RKO (cell line): ENCODE measurements at places on chromosomes 7 and 10.

- DNase-seq: no peak
These were observed 234.3 kb upstream of the C7orf33 start for GRCh38 chr7:148356303-148356702.

DNA sequence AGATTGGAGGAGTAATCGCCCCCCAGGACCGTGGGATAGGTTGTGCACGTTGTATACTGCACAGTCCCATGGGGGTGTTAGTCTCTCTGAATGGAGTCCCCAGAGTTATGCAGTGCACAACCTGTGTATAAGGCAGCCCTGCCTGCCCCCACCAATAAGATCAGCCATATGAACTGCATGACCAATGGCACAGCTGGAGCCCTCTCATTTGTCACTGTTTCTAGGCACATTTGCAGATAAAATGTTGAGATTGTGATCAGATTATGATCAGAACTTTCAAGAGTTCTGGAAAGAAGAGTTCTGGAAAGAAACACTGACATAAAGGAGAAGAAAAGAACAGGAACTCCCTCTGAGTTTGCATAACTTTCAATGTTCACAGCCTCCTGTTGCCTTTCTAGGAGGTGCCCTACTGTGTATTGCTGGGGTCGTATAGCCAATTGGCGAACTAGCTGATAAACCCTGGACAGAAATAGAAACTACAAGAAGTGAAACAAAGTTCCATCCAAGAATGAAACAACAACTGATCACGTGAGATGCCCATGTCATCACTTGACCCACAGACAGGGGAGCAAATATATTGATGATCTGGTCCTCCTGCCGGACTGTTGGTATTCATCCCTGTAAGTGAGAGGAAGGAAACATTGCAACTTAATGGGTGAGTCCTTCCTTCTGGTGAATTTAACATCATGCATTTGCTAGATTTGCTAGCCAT, 49.6 kb upstream of the TOMM7 start:
- DNase-seq: no peak

- DNase-seq: peak; percentile 46
These were observed 87.4 kb upstream of the TNS3 start for GRCh38 chr7:47669178-47669891.

DNA sequence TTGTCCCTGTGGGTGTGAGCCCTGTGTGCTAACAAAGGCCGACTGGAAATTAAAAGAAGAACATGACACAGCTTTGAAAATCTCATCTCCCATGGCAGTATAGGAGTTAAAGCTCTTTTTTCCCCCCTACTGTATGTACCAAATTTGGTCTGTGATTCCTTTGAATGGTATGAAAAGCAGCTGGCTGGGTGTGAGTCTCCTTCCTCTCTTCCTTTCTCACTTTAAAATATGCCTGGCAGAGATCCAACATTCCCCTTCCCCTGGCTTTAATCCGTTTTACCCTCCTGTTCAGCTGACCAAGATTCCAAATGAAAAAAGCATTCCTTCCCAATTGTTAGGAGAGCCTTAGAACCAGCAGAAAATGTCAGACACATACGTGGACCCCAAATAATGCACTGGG, 225.0 kb upstream of the CELF2 start:
- DNase-seq: peak; percentile 97

GRCh38 chr7:2982831-2983230, 60.8 kb downstream of the CARD11 start:
- DNase-seq: no peak

DNA sequence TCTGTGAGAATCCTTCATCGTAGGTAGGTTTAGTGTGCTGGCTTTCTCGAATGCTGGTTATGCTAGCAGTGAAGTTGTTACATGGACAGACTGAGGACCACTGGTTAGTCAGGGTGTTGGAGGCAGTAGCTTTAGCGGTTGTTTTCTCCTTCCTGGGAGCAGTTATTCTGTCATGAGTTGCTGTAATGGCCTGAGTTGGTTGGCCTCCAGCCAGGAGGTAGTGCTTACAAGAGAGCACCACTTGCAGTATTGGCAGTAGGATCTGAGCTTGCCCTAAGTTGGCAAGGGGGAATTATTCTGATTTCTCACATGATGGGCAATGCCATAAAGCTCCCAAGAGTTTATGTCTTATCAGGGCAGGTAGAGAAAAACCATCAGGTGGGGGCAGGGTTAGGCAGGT, 58.0 kb downstream of the IPMK start:
- no peak for DNase-seq

DNA sequence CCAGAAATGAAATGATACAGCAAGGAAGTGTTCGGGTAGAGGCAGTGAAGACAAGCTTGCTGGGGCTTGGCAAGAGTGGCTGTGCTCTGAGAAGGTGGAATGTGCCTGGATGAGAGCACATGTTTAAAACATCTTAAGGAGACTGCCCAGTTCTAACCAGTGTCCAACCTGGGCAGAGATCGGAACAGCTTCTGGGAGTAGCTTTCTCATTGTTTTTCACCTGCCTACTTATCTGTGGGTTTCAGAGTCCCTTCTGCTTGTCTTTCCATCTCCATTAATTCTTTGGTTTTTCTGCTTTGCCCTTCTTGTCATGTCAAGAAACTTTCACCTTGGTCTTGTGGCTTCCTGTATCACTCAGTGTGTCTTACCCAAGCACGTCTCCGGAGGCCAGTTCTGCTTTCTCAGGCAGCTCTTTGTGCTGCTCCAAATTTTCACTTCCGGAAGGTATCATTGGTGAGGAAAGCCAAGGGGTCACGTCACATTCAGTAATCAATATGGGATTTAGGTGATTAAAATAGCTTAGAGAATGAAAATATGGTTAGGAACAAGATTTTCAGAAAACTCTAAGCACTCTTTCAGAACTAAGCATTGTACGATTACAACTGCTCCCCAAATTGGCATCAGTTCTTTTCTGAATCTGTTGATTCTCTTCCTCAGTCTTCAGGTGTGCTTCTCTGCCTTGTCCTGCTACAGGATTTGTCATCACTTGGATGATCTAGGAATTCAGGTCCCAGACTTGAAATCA, 5.5 kb upstream of the LAMB4 start:
- no peak for DNase-seq

- no peak for DNase-seq
These were observed 383.6 kb downstream of the LRMDA start for GRCh38 chr10:75815066-75815465.

- DNase-seq: no peak
These were observed 20.7 kb upstream of the ZNF212 start for GRCh38 chr7:149218469-149219420.

- DNase-seq: no peak
These were observed 2.6 kb downstream of the PRLHR start for GRCh38 chr10:118592675-118593330.

DNA sequence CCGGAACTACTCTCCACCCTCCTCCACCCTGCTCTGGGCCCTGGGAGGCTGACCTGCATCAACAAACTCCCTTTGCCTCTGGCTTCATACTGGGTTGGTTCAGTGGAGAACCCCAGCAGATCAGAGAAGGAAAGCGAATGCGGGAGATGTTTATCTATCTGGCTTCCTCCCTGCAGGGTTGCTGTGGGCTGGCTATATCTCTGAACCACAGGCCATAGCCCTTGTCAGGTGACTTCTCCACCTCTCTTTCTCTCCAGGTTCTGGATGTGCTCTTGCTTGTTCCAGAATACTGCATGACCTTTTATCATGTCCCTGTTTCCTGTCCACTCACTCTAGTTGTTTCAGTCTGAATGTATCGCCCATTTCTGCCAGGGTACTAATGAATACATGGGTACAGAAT, 51.7 kb upstream of the IFRD1 start:
- no peak for DNase-seq

GRCh38 chr10:122648599-122649428, 50.8 kb downstream of the C10orf120 start:
- DNase-seq: peak; percentile 48

GRCh38 chr7:92722541-92722940, 113.8 kb downstream of the CDK6 start:
- no peak for DNase-seq

DNA sequence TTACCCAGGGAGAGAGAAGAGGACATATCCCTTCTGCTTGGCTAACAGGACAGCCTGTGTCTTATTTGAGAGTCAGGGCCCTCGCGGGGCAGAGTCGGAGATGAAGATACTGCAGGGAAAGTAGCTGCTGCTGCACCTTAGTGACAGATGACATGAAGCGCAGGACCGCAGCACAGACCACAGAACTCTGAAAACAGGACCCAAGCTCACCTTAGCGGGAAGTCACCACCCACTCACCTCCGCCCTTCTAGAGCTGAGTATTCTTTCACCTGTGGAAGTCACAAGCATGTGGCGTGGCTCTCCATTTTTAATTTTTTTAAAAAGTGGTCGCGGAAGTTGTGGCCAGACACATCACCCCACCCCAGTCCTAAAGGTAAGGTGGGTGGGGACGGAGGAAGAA, 191.4 kb downstream of the FAM107B start:
- no peak for DNase-seq

DNA sequence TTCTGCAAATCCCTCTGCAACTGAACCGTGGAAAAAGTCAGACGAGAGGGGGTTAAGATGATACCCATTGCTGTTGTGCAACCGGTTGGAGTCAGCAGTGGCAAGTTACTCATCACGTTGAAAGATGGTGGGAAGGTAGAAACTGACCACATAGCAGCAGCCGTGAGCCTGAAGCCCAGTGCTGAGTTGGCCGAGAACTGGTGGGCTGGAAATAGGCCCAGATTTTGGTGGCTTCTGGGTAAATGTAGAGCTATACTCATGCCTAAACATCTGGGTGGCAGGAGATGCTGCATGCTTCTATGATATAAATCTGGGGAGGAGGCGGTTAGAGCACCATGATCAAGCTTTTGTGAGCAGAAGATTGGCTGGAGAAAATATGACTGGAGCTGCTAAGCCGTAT, 78.6 kb downstream of the ARL5B start:
- DNase-seq: peak; percentile 21

- DNase-seq: no peak
These were observed 654.1 kb downstream of the NRG3 start for GRCh38 chr10:82529062-82529461.

- DNase-seq: no peak
These were observed 209.4 kb downstream of the LRMDA start for GRCh38 chr10:75640803-75641202.

- no peak for DNase-seq
These were observed 9.9 kb downstream of the RHEB start for GRCh38 chr7:151509670-151510333.

DNA sequence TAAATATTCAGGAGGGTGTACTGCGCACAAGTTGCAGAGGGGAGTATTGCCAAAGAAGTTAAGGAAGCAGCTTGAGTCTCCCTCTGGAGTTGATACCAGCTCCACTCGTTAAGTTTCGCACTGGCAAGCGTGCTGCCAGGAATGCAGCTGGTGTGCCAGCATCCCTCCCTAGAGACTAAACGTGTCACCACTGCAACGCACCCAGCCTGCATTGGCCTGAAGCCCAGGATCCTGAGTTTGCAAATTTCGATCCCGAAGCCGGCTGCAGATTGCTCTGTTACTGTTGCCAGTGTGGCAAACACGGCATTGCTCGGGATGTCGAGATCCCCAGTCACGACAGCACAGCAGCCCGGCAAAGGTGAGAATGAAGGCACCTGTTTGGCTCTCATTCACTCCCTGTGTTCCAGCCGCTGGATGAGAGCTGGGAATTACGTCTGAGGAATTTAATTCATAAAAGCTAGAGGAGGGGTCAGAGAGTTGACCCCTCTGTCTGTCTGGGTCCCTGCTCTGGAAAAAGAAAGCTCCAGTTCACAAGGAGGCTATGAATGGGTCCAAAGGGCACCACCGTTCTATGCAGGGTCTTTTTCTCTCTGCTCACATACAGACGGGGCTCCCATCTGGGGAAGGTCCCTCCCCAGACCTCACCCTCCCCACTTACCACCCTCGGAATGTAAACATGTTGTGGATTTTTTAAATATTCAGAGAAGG, 61.0 kb downstream of the NRP1 start:
- no peak for DNase-seq

GRCh38 chr10:117680601-117681000, 138.1 kb downstream of the EMX2 start:
- DNase-seq: no peak

GRCh38 chr7:151011097-151011409, 13.2 kb downstream of the ATG9B start:
- no peak for DNase-seq

GRCh38 chr10:98364432-98365102, 50.4 kb downstream of the PYROXD2 start:
- DNase-seq: peak; percentile 18

- no peak for DNase-seq
These were observed 53.3 kb downstream of the CDHR3 start for GRCh38 chr7:106016331-106016730.

- no peak for DNase-seq
These were observed 89.6 kb upstream of the TEX47 start for GRCh38 chr7:88885131-88885530.

GRCh38 chr7:137120690-137121089, 222.8 kb downstream of the PTN start:
- no peak for DNase-seq

DNA sequence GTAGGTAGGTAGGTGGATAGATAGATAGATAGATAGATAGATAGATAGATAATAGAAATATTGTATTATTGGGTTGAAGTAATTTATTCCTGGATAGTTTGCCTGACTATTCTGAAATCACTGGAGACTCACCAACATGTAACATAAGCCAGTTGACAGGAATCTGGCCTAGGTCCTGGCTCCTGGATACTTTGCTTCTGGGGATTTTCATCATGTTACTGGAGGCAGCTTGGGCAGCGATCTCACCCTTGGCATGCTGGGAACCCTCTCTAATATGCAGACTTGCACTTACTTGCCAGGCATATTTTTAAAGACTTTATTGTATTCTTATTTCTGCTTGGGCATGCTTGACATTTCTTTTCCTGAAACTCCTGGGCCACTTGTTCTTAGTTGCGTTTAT, 709.1 kb upstream of the FZD8 start:
- DNase-seq: no peak

GRCh38 chr7:24979470-24979862, 512 bp downstream of the OSBPL3 start:
- DNase-seq: peak; percentile 79

DNA sequence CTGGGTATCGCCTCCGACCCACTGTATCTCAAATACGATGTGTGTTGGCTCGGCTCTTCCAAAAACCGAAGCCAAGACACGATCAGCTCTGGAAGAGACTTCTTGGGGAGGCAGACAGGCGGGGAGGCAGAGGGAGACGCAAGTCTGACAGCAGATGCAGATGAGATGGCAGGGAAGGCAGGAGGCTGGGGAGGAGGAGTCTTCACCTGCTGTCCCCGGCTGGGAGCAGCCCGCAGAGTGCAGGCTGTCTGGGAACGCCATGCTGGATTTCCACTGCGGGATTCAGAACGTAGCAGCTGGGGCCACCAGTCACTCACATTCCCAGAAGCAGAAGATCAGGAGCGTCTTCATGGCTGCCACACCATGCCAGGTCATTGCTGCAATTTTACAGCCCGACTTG, 29.4 kb downstream of the CTBP2 start:
- no peak for DNase-seq

- DNase-seq: peak; percentile 51
These were observed 10.6 kb downstream of the CPSF4 start for GRCh38 chr7:99449326-99449725.

- no peak for DNase-seq
These were observed 13.8 kb downstream of the LRRC4 start for GRCh38 chr7:128017460-128017859.

DNA sequence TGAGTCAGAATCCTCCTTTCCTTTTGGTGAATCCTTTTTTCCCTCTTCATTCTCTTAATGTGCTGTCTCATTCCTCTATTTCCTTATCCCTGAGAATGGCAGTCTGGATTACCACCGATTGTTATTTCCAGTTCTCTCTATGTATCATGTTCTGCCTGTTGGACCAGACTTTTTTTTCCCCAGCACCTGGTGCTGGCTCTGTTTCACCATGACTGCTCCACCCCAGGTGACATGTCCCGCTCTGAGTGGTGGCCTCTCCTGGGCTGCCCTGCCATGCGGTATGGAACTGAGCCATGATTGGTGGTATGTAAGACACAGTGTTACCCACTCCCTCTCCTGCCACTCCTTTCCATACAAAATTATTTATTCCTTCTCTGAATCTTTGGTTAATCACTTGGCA, 399.9 kb downstream of the GATA3 start:
- no peak for DNase-seq
